ENCODE measurements at places on chromosomes 2 and 18.

GRCh38 chr2:224202281-224202865 is 163.3 kb upstream of the SERPINE2 start:
- DNase-seq = no peak

DNA sequence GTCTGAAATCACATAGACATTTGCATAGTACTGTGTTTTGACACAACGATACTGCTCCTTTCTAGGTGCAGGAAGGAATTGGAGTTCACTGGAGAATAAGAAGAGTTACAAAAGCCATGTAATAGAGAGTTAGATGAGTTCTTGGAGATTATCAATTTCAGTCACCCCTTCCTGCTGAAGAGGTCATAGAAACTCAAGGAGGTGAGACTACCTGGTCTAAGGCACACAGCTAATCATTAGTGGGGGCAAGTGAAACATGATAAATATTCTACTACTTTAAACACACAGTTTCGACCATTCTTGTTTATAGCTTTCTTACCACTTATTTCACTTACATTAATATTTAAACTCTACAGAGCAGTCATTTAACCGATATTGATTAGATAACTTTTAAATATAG is 286.9 kb upstream of the NXPH2 start:
- no peak for DNase-seq

DNA sequence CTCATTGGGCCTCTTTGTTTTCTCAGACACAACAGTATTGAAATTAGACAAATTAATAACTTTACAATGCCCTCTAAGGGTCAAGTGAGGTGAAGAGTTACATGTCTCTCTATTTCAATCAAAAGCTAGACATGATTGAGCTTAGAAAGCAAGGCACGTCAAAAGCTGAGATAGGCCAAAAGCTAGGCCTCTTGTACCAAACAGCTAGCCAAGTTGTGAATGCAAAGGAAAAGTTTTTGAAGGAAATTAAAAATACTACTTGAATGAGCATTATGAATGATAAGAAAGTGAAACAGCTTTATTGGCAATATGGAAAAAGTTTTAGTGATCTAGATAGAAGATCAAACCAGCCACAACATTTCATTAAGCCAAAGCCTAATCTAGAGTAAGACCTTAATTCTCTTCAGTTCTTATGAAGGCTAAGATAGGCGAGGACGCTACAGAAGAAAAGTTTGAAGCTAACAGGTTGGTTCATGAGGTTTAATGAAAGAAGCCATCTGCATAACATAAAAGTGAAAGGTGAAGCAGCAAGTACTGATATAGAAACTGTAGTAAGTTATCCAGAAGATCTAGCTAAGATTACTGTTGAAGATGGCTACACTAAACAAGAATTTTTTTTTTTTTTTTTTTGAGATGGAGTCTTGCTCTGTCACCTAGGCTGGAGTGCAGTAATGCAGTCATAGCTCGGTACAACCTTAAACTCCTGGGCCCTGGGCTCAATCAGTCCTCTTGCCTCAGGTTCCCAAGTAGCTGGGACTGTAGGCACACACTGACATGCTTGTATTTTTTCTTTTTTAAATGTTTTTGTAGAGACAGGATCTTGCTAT is 65.5 kb downstream of the FAM117B start:
- no peak for DNase-seq

DNA sequence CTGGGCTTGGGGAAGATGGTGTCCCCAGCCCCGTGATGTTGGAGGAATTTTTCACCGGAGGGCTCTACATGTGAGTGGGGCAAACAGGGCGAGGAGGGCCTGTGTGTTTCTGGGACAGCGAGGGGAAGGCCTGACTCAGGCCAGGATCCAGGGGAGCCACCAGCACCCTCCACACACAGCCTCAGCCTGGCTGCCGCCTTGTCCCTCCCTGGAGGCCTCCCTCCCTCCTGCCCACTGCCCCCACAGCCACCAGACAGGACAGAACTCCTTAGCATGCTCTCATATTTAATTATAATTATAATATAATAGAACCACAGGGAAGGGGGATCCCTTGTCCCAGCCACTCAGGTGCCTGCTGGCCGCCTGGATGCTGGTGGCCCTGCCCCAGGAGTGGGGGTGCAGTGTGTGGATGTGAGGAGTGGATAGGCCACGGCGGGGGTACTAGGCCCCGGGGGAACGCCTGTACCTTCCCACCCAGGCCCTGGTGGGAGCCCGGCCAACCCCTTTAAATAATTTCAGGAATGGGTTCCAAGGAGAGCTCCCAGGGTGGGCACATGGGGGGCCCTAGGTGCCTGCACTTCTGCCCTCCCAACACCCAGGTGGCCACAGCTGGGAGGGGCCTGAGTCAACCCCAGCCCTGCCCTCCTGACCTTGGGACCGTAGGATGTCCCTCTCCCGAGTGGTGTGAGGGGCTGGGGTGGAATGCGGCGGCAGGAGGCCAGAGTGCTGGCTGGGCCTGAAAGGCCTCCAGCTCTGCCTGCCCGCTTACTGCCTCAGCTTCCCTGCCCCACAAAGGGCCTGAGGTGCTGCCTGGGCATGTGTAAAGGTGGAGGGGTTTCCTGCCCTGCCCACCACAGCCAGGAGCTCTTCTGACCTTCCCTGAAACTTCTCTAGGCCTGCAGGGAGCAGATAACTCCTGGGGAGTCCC is 8.8 kb downstream of the PDCD1 start:
- DNase-seq = no peak

DNA sequence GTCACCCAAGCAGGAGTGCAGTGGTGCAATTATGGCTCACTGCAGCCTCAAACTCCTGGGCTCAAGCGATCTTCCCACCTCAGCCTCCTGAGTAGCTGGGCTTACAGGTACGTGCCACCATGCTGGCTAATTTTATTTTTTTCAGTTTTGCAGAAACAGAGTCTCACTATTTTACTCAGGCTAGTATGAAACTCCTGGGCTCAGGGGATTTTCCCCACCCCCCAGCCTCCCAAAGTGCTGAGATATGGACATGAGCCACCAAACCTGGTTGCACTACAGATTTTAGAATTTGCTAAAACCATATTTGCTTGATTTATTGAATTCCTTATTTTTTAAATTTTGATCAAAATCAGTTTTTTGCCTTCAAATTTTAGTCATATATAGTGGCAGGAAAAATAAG is 1553.4 kb downstream of the LRP1B start:
- no peak for DNase-seq

DNA sequence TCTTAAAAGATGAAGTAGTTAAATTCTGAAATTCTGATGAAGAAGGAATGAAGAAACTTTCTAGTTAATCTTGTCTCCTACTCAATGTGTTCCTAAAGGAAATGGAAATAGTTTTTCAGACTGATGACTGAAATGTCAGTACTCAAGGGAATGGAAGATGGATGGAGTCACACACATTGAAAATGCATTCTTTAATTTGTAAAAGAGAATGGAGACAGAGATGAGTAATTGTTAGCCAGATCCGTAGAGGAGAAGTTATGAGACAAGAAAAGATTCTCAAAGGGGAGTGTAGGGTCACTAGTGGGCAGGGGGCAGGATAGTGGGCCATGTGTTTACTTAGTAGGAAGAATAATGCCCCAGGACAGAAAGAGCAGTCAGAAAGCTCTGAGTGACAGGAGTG is 13.3 kb downstream of the ZSWIM2 start:
- DNase-seq = no peak

DNA sequence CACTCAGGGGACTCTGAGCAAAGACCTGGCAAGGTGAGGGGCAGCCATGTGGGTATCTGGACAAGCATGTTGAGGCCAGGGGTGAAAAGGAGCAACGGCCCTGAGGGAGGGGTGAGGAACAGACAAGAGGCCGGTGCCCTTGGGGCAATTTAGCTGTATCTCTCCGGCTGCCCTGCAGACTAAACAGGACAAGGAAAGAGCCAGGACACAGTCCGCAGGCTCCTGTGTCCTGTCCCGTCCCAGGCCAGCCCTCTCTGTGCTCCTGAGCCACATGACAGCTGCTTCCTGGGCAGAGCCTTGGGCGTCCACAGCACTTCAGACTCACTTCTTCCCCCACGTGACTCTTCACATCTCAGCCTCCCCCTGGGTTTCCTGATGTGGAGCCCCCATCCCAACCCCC is 206.1 kb downstream of the KLHL29 start:
- DNase-seq = no peak

DNA sequence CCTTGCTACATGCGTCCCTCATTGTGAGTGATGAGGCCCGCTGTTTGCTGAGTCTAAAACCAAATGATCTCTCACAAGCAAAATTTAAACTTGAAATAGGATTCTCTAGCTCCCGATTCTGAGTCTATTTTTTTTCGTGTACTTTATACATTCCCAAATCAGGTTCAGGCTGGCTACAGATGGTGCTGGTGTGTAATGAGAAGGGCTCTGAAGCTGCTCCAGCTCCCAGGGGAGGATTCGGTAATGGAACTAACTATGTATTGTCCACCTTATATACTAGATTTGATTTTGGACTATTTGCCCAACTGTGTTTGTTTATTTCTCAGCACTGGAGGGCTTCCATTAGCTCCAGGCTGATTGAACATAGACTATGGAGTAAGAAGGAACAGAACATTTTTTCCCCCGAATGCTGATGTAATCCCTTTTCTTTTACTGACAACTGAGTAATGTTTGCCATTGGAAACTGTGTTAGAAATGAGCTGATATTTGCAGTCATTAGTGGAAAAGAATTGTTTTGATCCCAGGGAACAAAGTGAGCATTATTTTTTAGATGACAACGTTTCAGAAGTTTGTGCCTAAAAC is 274.0 kb upstream of the FIGN start:
- DNase-seq = no peak

DNA sequence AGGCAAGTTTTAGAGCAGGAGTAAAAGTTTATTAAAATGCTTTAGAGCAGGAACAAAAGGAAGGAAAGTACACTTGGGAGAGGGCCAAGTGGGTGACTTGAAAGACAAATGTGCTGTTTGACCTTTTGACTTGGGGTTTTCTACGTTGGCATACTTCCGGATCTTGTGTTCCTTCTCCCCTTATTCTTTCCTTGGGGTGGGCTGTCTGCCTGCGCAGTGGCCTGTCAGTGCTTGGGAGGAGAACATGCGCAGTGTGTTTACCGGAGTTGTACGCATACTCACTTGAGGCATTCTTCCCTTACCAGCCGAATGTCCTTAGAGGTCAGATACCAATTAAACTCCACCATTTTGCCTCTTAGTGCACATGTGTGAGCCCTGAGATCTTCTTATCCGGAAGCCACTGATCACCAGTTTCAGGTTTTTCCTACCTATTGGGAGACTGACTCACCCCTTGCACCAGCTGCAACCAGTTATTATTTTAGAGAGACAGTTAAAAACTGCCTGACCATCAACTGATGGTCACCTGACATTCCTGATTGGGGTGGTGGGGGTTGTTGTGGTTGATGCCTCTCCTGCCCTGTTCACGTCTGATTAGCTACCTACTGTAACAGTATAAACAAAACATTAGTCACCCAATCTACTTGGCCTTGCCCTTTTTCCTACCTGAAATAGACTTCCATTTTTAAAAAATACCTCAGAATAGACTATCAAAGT is 67.5 kb downstream of the NYAP2 start:
- DNase-seq = no peak

DNA sequence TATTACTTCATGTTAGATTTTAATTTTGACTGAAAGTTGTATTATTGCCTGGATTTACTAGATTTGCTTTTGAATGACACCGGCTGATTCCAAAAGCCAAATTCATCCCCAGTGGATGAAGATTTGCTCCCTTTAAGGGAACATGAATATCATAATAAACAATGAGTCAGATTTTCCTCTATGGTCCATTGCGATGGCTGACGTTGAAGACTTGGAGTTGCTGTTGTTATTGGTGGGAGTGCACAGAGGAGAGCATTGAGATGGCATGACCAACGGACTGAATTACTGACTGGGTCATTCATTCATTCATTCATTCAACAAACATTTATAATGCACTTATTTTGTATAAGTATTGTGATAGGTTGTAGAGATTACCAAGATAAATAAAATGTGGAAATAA is 33.4 kb upstream of the LYPD1 start:
- DNase-seq = no peak

DNA sequence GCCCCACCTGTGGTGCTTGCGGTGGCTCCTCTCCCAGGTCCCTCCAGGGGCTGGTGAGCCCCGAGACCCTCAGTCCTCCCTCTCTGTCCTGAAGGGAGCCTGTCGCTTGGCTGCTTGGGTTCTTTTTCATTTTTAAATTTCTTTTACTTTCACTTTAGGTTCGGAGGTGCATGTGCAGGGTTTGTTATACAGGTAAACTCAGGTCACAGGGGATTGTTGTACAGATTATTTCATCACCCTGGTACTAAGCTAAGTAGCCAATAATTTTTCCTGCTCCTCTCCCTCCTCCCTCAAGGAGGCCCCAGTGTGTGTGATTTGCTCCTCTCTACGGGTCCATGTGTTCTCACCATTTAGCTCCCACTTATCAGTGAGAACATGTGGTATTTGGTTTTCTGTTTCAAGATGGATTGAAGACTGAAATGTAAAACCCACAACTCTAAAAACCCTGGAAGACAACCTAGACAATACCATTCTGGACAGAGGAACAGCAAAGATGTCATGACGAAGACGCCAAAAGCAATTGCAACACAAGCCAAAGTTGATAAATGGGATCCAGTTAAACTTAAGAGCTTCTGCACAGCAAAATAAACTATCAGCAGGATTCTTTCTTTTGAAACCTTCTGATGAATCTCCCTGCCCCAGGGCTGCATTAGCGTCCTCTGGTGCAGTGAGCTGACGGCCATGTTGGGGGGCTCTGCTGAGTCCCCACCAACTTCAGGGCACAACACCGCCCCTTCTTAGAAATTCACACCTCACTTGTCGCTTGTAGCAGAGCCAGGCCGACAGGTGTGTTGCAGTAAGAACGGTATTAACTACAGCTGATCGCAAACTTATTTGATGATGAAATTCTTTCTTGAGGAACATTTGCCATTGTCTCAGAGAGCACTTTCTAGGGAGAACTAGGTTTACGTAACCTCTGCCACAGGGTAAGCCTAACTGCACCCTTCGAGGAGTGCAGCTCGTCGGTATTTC is 135.3 kb downstream of the ZNF236 start:
- no peak for DNase-seq

DNA sequence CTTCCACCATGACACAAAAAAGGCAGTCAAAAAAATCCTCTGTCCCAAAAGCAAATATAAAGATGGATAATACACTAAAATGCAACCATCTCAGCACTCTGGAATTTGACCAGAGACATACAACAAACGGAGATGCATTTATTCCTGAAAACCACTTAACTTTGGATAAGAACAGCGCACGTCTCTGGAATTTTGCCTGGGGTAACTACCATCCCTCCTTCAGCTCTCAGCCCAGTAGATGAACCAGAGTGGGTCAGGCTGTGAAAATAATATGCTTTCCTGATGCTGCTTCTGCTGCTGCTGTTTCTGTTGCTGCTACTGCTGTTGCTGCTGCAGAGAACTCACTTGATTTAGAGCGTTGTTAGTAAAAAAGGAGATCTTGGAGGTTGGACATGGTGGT is 133.8 kb upstream of the ACVR2A start:
- no peak for DNase-seq

- no peak for DNase-seq
Measured at GRCh38 chr2:231909631-231910030, 16.6 kb downstream of the NPPC start.

- no peak for DNase-seq
Measured at GRCh38 chr2:151106805-151107506, 154.7 kb downstream of the RBM43 start.

GRCh38 chr2:66173645-66174044 is 261.3 kb upstream of the MEIS1 start:
- peak; percentile 87 for DNase-seq
